LHCN-M2 (cell line): ENCODE measurements at places on chromosomes 2 and 18. TPM values are rescaled to one million over a fixed set of nuclear protein-coding genes. Genes with fewer than 3 reads are reported as not detected.

The ZNF804A gene
- 0.29 TPM in 1 of 2 replicates, not detected in the other for total RNA-seq

The IL36G gene
- total RNA-seq: not detected in 2 replicates

The TWSG1 gene
- total RNA-seq: 110 and 113 TPM in 2 replicates

DNA sequence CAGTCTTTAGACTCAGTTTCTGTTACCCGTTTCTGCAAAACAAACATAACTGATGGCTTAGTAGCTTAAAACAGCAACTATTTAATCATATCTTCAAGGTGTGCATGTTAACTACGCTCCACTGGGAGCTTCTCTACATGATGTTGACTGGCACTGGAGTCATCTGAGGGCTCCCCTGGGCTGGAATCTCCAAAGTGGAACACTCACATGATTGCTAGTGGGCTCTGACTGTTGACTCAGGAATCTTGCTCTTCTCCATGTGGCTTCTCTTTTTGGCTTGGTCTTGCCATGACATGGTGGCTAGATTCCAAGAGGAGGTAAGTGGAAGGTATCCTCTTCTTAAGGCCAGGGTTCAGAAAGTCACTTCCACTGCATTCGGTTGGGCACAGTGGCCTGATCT lies 160.8 kb downstream of the PMAIP1 start:
- DNase-seq: no peak
